Tibial artery (tissue), 4 donors: ENCODE measurements at places on chromosomes 12 and 14.

DNA sequence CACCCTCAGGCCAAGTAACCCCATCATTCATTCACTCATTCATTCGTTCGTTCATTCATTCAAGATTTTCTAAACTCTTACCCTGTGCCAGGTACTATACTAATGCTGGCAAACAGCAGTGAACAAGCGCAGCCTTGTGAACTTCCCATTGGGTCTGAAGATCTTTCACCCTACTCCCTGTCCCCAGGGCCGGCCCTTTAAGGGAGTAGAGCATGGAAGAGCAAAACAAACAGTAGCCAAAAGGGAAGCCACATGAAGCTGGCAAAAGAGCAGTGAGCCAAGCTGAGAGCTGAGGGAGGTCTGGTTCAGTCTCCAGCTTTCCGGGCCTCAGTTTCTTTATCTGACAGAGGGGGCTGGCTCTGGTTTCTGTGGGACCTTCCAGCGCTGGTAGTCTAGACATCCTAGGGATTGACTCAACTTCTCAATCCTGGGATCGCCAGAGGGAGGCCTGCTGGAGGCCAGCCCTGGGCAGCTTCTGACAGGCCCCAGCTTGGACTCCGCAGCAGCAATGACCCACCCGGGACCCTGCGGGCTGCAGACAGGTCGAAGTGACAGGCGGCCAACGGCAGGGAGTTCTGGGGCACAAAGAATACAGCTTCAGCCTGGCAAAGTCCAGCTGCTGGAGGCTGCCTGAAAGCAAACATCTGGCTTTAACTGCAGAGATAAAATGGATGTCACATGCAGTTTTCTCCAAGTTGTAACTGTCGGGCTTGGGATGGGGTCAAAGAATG is 27.1 kb downstream of the ACTN1 start:
- DNase-seq = no peak

- DNase-seq = no peak
Measured at GRCh38 chr12:27425306-27425705, 21.2 kb upstream of the SMCO2 start.

GRCh38 chr12:79439175-79439825 is 251.5 kb downstream of the PAWR start:
- no peak for DNase-seq

DNA sequence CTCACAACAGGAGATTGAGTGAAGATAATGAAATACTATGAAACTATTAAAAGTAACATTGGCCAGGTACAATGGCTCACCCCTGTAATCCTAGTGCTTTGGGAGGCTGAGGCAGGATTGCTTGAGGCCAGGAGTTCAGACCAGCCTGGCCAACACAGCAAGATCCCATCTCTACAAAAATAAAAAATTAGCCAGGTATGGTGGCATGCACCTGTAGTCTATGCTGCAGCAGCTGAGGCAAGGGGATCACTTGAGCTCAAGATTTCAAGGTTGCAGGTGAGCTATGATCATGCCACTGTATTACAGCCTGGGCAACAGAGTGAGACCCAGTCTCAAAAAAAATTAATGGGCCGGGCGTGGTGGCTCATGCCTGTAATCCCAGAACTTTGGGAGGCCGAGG is 14.9 kb downstream of the RAD9B start:
- DNase-seq = no peak

DNA sequence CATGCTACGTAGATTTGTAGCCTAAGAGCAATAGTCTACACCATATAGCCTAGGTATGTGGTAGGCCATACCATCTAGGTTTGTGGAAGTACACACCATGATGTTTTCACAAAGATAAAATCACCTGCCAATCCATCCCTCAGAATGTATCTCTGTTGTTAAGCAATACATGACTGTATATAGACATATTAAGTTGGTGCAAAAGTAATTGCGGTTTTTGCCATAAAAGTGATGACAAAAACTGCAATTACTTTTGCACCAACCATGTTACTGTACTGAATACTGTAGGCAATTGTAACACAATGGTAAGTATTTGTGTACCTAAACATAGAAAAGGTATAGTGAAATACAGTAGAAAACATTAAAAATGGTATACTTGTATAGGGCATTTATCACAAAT is 40.5 kb downstream of the MGST1 start:
- DNase-seq = no peak

DNA sequence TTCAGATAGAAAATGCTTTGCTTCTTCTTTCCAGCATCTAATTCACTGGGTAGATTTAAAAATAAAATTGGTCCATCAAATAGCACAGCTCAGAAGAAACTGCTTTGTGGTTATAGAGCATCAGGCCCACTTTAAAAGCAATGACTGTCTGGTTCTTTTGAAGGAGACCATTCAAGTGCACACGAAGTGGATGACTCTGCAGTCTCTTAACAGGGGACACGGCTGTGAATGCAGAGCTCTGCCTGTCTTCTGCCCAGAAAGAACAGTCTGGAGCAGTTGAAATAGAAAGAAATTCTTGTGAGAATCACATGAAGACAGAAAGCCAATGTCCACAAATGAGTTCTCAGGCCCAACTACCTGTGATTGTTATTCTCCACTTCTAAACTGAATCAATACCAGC is 138.7 kb upstream of the PLEKHA5 start:
- no peak for DNase-seq

DNA sequence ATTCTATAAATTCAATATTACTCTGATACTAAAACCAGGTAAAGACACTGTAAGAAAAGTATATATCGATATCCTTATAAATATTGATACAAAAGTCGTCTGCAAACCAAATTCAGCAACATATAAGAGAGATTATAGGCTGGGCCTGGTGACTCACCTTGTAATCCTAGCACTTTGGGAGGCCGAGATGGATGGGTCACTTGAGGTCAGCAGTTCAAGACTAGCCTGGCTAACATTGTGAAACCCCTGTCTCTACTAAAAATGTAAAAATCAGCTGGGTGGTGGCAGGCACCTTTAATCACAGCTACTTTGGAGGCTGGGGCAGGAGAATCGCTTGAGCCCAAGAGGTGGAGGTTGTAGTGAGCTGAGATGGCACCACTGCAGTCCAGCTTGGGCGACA is 13.5 kb upstream of the TUBA1C start:
- peak; percentile 6 for DNase-seq

- no peak for DNase-seq
Measured at GRCh38 chr12:65648461-65648860, 175.8 kb upstream of the HMGA2 start.
